Stimulated activated CD8-positive, alpha-beta memory T cell treated with anti-CD3 and anti-CD28 coated beads, Interleukin-15, amount 100 ng/mL, for 48 hours (primary cell): ENCODE measurements at places on chromosomes 6 and 20.
A peak's percentile ranks its signal among the peaks of the same experiment; 100 is the strongest.

DNA sequence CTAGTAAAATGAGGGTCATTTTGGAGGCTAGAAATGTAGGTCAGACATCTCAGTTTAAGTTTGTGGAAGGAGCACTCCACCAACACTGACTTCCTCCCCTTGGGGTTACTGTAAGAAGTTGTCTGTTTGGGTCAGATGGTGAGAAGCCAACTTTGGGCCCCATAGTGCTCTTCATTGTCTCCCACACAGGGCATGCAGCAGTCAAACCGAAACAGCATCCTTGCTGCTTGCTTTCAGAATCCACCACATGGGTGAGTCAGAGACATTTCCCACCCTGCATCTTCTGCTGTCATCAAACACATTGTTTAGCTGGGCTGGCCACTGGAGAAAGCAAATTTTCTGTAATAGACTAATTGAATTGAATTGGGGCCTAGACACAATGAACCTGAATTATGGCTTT, 16.8 kb downstream of the IL17F start:
- peak; percentile 71 for DNase-seq

DNA sequence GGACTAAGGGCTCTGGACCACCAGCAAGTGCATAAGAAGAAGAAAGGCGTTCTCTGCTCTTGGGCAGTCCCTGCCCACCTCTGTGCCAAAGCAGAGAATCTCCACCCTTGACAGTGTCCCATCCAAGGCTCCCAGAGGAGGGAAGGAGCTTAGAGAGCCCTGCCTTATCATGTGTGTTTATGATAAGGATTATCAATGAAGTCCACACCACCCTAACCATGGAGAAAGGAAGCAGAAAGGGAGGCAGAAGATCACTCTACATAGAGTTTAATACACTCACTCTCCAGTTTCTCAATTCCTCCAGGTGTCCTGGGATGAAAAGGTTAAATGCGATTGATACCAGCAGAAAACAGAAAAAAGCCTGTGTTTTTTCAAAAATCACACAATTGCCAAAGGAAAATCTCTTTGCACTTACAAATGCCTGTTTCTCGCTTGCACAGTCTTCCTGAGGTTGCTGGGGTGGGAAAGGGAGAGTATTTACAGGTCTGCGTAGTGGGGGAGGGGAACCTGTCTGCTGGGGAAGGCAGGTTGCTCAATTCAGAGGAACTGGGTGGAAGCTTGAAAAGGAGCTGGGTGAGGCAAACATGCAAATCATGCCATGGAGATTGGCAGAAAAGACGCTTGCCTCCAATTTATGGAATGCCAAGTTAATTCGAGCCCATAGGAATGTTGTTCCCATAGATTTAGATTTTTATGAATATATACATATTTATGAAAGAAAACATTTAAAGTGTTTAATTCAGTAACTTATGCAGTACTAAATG, 104.0 kb downstream of the EYA2 start:
- no peak for DNase-seq

DNA sequence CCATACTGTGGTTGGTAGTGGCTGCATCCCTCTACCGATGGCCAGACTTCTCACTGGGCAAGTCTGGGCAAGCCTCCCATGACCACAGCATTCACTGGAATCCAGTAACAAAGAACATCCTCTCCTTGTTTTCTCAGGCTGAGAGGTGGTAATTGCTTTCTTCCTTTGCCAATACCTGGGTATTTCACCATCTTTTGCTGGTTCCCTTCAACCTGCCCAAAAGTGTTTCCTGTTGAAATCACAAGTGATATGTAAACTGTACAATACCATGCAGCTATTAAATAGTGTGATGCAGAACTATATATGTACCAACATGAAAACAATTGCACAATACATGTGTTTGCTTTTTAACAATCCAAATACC, at the start of gene PTCHD4:
TSS of gene PTCHD4 (minus strand) at position 55 of the 364 bp plus-strand sequence. CDS start 42,240 bp downstream, outside the sequence.
- DNase-seq: no peak

DNA sequence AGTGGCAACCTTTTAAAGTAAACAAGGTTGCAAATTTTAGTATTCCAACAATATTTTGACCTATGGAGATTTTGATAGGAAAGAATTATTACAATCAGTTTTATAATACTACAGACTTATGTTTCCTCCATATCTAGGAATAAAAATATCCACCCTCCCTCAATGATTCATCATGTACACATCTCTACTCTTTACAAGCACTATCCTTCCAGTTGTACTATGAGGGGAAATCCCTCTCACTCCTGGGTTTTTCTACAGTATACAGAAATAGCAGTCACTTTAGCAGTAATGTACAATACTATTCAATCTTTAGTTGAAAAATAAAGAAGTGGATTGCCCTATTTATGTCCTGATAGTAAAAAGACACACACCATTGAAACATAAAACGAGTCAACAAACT, 46.3 kb upstream of the SCML4 start:
- DNase-seq: no peak

DNA sequence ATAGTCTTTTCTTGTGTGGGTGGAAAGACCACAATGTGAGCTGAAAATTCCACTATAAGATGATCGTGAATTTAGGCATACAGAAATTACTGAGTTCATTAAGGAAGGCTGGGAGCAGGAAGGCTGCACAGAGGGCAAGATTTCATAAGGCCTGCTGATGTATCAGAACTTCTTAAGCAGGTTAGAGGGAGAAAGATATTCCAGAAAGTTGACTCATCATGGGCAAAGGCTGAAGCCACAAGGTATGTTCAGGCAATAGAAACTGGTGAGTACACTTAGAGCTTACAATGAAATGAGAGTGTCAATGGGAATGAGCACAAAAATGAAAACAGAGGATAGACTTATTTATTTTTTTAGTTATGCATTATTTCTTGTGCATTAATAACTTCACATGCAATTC, 618.6 kb downstream of the CBLN4 start:
- DNase-seq: no peak

DNA sequence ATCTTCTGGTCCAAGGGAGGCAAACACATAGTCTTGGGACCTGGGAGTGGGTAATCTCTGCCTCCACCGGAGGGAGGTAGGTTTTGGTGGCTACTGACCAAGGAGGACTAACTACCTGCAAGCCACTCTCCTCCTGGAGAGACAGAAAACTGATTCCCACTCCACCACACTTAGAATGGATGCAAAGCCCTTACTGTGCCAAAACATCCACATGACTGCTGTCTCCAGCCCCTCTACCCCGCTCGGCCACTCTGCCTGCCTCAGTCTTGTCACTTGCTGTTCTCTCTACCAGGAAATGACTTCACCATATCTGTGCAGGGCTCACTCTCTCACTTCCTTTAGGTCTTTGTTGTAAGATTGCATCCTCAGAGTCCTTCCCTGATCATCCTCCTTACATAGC, 129.5 kb upstream of the ARG1 start:
- DNase-seq: no peak

DNA sequence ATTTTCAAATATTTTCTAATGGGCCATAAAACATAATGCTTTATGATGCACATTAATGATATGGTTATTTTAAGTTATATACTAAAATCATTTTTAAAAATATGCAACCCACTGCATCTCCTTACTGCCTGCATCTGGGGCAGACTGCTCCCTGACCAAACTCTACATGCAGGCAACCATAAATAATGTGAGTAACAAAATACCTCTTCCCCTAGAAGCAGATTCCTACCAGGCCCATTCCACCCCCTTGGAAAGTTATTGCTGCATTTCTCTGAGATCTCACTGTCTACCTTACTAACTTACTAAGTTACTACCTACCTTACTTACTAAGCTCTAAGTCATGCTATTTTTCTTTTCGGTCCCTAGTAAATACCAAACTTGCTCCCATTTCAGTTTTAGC, 71.8 kb downstream of the ATG5 start:
- no peak for DNase-seq

DNA sequence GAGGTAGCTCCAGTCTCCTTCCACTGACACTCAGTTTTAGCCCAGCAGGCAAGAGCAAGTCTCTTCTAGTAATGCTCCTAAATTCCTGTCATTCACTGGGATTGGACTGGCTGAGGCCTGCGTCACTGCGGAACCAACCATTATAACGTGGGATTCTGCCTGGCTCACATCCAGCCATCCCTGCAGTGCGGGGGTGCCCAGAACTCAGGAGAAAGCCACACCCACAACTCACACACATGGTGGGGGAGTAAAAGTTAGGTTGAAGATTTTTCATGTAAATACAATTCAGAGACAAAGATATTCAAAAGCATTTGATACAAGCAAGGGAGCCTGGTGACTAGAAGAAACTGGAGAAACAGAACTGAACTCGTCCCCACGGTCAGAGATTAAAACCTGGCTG, 504.0 kb upstream of the CDH4 start:
- DNase-seq: no peak

DNA sequence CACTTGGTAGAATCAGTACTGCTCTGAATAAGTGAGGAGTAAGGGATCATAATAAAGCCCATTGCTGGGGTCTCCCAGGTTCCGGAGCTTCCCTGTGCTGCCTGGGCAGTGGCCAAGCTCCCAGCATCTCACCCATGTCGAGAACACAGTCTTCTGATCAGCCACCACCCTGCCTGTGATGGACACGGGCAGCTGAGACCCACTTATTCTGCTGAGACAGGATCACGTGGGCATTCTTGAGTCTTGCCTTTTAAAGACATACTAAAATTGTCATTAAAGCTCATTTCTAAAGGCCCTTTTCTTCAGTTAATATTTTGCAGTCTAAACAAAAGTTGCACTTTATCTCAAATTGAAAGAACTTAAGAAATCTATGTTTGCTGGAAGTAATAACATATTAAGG, 42.7 kb upstream of the SLC22A2 start:
- DNase-seq: no peak

GRCh38 chr6:25223490-25223991, 55.6 kb upstream of the CARMIL1 start:
- DNase-seq: peak; percentile 14

GRCh38 chr20:3407040-3407770, at the start of gene DNAAF9:
Gene DNAAF9, minus strand, starts transcription at chr20:3407669. Its CDS starts 112 bp downstream, at chr20:3407557.
- DNase-seq: peak; percentile 36

DNA sequence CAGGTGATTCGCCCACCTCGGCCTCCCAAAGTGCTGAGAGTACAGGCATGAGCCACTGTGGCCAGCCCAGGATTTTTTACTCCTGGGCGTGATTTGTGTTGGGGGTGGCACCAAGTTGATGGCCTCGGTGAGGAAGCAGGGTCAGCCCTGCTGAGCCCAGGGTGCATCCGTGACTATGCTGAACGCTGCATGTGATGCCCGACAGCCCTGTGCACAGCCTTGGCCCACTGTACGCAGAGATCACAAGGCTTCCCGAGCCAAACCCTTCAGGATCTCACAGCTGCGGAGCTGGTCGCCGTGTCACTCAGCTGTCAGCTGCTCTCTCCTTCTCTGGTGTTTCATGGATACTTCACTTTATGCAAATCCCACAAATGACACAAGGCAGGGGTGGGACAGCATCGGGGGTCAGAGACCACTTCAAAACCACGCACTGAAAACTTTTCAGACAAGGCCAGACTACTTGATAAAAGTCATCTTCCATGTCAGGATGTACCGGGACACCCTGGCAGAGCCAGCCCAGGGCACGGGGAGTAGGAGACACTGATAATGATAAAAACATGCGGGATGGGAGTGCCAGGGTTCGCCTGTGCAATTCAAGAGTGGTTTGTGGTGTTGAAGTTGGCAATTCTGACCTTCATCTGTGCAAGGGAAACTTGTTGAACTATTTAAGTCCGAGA, 31.2 kb upstream of the RPS6KA2 start:
- DNase-seq: no peak

GRCh38 chr20:46774236-46774635, 64.8 kb downstream of the SLC2A10 start:
- DNase-seq: no peak

DNA sequence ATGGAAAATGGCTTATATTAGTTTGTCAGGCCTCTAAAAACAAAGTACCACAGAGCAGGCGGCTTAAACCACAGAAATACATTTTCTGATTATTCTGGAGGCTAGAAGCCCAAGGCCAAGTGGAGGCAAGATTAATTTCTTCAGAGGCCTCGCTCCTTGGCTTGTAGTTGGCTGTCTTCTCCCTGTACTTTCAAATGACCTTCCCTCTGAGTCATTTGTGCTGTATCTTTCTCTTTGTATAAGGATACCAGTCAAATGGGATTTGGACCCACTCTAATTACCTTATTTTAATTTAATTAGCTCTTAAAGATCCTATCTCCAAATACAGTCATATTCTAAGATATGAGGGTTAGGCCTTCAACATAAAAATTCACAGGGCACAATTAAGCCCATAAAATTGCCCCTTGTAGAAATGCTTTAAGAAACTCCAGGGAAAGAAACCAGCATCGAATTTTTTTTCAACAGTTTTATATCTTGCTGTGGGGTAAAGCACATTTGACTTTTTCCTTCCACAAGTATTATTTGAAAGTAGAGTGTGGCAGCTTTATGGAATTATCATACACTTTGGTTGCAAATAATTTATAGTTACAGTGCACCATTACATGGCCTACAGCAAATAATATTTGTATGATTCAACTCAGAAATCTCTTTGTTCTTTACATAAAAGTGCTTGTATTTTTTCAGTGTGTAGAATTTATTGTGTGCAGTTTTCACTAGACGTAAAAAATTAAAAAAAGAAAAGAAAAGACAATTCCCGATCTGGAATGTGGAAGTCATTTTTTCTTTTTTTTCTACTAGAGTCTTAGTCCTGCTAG, 706.1 kb downstream of the KIF16B start:
- no peak for DNase-seq

DNA sequence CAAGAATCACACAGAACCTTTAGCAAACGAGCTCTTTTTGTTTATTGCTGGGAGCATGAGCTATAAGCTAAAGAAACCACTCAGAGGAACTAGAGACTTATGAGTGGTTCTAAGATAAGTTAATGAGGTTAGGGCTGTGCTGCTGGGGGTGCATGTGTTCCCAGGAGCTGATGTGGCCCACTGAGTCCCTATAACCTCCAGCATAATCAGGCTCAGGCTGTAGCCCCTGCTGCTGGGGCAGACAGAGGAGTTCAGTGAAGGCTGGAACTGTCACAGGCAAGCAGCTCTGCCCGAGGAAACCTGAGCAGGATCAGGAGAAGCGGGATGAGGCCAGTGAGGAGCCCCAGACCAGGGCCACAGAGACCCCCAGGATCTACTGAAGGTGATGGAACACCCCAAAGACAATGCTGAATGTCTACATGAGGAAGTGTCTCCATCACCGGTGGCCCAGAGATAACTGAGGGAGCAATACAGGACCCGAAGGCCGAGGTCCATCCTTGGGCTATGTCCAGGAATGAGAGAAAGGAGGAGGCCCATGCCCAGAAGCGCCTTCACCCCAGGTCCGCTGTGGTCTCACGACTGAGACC, 17.3 kb downstream of the TUBB2B start:
- no peak for DNase-seq

DNA sequence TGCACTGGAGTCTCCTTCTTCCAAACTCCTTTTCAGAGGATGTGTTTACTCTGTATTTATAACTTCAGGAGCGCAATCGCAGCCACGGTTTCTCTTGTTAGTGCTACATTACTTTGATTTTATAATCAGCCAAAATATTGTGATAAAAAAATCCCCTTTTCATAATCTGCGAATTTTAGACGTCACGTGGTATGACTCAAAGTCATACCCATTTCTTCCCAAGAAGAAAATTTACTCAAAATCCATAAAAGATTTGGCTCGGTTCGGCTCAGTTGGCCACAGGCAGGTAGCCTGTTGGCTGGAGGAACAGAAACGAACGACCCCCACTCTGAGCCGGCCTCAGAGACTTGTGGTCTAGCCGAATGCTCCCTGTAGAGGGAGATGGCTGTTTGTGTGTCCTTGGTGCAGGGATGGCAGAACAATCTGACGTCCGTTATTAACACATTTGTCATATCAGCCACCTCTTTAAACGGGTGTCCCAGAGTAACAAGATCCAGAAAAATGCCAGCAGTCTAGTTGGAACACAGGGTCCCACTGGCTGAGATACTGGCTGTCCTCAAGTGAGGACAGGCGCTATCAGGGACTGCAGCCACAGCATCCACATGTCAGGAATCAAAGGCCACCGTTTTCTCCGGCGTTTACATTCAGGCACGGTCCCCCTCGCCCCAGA, 247.6 kb downstream of the DLL1 start:
- no peak for DNase-seq
